ENCODE measurements at places on chromosomes 4 and X. TPM values are rescaled to one million over a fixed set of nuclear protein-coding genes. Genes with fewer than 3 reads are reported as not detected.

AADAT gene
- 4.7 TPM for total RNA-seq

KCTD8 gene
- not detected for total RNA-seq

MAGEA2B gene
- total RNA-seq = not detected

LRRC66 gene
- total RNA-seq = 0.18 TPM

ZNF157 gene
- total RNA-seq = under 0.01 TPM

GRCh38 chr4:2593003-2593402, 56.6 kb downstream of the FAM193A start:
- no peak for DNase-seq

DNA sequence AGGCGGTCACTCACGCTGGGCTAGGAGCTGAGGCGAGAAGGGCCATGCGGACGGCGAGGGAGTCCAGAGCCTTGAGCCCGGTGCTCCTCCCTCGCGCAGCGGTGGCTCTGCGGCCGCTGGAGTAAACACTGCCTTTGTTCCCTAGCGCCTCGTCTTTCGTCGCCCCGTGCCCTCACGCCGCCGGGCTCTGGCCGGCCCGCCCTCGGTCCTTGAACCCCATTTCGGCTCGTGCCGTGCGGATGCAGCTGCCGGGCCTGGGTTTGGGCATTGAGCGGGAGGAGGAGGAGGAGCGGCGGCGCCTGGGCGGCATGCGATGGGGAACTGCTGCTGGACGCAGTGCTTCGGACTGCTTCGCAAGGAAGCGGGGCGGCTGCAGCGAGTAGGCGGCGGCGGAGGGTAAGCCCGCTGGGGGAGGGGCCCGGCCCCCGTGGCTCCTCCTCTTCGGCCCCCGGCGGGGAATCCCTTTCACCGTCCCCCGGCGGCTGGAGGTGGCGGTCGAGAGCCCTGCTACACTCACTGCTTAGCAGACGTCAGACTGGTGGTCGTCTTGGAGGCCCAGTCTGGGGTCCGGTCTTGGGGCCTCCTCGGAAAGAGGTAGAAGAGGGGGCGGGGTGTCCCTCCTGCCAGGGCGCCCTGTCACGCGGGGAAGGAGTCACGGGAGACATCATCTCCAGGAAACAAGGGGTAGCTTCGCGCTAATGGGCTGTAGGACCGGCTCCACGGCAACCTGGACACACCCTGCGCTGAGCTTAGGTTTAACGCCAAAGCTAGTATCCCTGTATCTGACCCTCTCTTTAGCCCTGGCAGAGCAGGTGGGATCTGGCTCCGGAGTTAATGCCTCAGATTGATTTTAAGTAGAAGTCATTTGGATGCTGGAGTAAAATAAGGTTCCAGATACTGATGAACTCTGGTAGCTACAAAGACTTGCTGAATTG, at the start of gene AP1AR:
Gene AP1AR, plus strand, starts transcription at position 9 of the 935 bp plus-strand sequence. Its CDS starts 305 bp downstream, at position 314.
- DNase-seq = peak; percentile 64

- peak; percentile 25 for DNase-seq
Measured at GRCh38 chr4:1154523-1155182, 17.7 kb downstream of the SPON2 start.

- DNase-seq = no peak
Measured at GRCh38 chr4:55080174-55080865, 45.1 kb downstream of the KDR start.

GRCh38 chrX:24479924-24480323, 14.8 kb downstream of the PDK3 start:
- DNase-seq = peak; percentile 3

- no peak for DNase-seq
Measured at GRCh38 chrX:140447150-140447549, 57.7 kb downstream of the SOX3 start.

DNA sequence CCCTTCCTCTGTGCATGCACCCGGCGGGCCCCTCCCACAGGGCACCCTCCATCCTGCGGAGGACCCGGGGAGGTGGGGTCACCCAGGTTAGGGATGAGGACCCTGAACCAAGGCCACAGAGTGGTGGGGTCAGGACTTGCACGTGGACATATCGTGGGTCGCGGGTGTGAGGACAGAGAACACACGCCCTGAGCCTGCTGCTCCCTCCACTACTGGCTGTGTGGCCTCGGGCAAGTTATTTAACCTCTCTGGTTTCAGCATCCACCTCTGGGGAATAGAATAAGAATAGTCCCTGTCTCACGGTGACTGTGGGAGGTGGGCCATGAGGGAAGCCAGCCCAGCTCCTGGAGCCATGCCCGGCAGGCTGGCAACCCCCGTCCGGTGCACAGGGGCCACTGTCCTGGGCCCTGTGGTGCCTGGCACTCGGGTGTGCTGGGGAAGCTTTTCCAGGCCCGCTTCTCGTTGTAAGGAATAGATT, 5.1 kb downstream of the PSAPL1 start:
- no peak for DNase-seq

Measured in IMR-90 (cell line).